ENCODE measurements at places on chromosomes 13 and 19.
A peak's percentile ranks its signal among the peaks of the same experiment; 100 is the strongest.

DNA sequence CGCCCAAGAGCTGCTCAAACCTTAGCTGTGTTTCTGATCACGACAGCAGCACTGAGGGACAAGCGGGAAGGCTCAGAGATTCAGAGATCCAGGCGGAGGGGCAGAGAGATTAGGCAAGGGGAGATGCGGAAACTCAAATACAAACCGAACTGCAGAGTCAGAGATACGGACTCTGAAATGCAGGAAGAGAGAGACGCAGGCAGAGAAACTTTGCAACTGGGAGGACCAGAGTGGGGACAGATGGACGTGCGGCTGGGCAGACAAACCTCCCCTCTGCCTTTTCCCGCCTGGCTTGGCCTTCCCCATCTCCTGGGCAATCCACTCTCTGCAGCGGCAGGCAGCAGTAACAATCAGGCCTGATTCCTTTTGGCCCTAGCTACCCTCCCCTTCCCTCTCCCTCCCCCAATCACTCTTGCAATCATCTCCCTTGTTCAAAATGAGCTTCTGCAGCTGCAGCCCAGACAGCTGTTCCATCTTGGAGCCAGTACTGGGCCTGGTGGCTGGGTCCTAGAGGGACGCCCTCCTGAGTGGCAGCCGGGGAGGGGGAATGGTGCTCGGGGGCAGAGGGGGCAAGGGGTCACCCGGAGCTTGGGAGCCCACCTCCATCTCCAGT lies 29.7 kb downstream of the OLFM2 start:
- no peak for DNase-seq

DNA sequence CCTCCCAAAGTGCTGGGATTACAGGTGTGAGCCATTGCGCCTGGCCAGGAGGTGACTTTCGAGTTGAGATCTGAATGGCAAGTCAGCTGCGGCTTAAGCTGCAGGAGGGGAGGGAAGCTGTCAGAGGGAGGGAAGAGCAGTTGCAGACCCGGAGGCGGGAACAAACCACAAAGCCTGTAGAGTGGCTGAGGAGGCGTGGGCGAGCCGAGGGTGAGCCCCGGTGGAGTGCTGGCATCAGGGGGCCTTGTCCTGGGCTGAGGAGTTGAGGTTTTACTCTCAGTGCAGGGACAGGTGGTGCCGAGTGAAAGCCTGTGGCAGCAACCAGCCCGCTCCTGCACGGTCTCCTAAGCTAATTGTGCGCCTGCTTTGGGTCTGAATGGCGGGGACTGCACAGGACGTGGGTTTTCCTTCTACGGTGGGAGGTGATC lies 24.2 kb downstream of the PPP1R37 start:
- peak; percentile 82 for DNase-seq

DNA sequence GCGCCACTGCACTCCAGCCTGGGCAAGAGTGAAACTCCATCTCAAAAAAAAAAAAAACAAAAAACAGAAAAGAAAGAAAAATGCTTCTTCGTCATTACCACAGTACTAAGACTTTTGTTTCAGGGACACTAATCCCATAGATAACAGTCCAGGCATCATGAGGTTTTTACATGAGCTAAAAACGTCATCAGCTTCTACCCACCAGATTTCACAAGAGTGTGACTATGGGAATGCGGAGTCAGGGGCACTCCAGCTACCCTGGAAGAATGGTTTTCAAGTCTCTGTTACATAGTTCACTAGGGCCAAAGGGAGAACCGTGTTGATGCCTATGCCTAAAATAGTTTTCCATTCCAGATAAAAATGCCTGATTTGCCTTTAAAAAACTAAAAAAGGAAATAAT lies 33.2 kb downstream of the RAB20 start:
- no peak for DNase-seq

DNA sequence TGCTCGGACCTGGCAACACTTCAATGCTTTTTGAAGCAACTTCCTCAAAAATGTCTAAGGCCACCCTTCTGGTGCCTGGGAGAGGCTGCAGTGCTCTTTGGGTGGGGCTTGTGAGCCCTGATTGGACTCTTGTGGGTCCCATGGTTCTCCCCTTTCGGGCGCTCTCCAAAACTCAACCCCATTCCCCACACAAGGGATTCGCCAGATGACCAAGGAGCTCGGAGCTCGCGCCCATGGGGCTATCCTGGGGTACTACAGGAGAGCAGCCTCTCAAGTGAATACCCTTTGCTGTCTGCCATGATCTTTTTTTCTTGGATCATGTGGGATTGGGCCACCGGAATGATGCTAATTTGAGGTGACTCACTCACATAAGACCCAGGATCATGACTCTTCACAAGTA lies 29.7 kb upstream of the KL start:
- DNase-seq = no peak
